Stimulated activated naive B cell treated with anti-CD40 and anti-IgM and Interleukin-4, amounts not matched to agents 10 μg/mL and 1 μg/mL and 100 μg/mL, for 72 hours (primary cell): ENCODE measurements at places on chromosomes 4 and X.

DNA sequence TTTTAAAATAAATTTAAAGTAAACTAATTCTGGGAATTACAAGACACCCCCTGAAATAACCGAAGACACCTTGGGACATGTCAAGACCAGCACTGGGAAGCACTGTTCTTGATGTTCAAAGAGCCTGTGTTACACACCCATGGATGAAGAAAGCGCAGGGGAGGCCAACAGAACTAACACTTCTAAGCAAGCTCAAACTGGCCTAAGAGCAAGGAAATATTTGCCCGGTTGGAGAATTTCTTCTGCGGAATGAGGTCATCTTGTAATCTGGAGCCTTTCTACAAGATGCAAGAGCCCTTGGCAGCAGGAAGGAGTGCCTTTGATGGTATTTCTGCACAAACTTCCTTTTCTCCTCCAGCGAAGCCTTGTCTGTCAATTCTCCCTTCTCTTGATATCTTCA, 9.3 kb upstream of the EFHC2 start:
- H3K4me1 ChIP-seq, result no peaks in the 10 kb centered on the region
- no peaks in the 10 kb centered on the region for H3K36me3 ChIP-seq
- peaks cover 8% of the 10 kb centered on the region for H3K27me3 ChIP-seq
- no peak for DNase-seq

DNA sequence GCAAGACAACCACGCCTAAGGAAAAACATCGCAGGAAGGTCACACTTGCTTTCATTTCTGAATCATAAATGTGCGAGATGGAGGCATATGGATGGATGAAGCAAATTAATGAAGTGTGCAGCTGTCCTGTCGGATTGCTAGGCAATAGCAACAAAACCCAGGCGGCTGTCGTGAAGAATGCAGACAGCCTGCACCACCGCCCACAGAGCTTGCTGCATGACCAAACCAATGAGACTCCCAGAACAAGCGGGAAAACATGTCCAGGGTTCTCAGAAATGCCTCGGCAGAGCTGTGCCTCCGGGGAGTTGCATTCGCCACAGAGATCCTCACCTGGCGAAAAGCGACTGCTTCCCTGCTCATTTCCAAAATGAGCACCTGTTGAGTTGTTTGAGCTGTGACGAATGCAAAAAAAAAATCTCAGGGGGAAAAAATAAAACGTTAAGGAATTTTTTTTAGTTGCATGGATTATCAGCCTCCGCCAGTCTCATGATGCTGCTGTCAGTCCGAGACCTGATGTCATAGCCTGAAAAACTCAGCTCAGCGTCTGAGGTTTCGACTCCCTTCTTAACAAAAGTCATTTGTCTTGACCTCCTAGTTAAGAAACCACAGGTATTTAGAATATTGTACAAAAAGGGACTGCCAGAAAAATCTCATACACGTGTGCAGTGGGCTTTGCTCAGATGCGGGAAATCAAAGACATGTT, 155.5 kb upstream of the MXRA5 start:
- no peaks in the 10 kb centered on the region for H3K36me3 ChIP-seq
- H3K27me3 ChIP-seq, result no peaks in the 10 kb centered on the region
- DNase-seq, result no peak
- H3K4me3 ChIP-seq, result no peak overlapping the region
- no peak overlapping the region for H3K27ac ChIP-seq
- H3K4me1 ChIP-seq, result no peaks in the 10 kb centered on the region

- H3K27me3 ChIP-seq, result peaks cover 1% of the 10 kb centered on the region
- no peak overlapping the region for H3K27ac ChIP-seq
- DNase-seq, result no peak
- no peak overlapping the region for H3K4me3 ChIP-seq
- H3K4me1 ChIP-seq, result peaks cover 39% of the 10 kb centered on the region
Observed at GRCh38 chr4:109994415-109994827, 81.7 kb downstream of the EGF start.

DNA sequence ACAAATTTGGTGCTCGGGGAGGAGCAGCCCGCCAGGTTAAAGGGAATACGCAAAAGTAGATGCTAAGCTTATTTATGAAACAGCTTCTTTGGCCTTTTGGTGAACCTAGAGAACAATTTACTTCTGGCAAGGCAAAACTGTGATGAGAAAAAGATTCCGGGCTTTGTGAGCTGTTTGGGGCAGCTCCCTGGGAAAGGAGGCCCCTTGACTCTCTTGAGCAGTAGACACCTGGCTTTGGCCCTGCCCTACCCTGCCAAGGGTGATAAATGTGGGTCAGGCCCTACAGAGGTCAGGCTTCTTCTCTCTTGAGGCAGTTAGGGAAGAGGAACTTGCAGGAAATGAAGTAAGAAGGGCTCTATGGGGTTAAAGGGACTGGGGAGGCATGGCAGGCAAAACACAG, 509.6 kb downstream of the MID1IP1 start:
- H3K27ac ChIP-seq, result peak overlapping the region; percentile 63
- H3K36me3 ChIP-seq, result peaks cover 2% of the 10 kb centered on the region
- H3K27me3 ChIP-seq, result peaks cover 10% of the 10 kb centered on the region
- H3K4me1 ChIP-seq, result peaks cover 27% of the 10 kb centered on the region
- DNase-seq, result no peak

DNA sequence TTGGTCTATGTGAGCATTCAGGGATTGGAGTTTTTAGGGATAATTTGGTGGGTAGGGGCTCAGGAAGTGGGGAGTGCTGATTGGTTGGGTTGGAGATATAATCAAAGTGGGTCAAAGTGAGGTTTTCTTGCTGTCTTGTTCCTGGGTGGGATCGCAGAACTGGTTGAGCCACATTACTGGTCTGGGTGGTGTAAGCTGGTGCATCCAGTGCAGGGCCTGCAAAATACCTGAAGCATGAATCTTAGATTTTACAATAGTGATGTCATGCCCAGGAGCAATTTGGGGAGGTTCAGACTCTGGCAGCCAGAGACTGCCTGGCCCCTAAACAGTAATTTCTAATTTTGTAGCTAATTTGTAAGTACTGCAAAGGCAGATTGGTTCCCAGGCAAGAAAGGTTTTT, 665.6 kb upstream of the PRKX start:
- H3K4me1 ChIP-seq, result no peaks in the 10 kb centered on the region
- no peaks in the 10 kb centered on the region for H3K27me3 ChIP-seq
- H3K4me3 ChIP-seq, result no peak overlapping the region
- DNase-seq, result no peak
- no peaks in the 10 kb centered on the region for H3K36me3 ChIP-seq
